ENCODE measurements at places on chromosomes 13 and 19.
A peak's percentile ranks its signal among the peaks of the same experiment; 100 is the strongest.

- no peak for DNase-seq
Measured at GRCh38 chr19:5952193-5953029, 25.5 kb downstream of the RANBP3 start.

DNA sequence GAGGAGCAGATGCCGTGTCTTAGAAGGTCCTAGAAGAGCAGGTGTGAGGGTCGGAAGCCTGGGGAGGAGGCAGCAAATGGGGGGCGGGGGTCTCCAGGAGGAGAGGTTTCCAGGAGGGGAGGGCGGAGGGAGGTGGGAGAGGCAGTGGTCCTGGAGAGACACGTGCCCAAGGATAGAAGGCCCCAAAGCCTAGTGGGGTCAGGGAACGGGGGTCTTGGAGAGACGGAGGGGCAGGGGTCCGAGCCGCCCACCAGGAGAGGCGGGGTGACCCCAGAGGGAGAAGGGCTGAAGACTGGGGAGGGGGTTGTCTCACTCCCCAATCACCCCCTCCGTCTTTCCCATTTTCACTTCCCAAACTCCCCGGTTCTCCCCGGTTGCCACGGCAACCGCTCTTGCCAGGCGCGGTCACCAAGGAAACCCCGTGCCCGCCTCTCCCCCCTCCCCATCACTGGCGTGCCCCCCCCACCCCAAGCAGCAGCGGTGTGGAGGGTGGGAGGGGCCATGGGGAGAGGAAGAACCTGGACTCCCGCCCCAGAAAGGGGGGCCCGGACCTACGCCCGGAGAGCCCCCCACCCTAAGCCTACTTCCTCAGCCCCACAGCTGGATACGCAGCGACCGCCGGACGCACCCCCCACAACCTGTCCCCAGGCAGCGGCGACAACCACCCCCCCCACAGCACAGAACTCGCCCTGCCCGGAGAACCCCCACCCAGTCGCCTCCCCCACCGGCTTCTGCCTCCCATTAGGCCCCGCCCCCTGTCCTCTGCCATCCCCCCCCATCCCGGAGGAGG, 988 bp downstream of the LRRC4B start:
- peak; percentile 68 for DNase-seq

DNA sequence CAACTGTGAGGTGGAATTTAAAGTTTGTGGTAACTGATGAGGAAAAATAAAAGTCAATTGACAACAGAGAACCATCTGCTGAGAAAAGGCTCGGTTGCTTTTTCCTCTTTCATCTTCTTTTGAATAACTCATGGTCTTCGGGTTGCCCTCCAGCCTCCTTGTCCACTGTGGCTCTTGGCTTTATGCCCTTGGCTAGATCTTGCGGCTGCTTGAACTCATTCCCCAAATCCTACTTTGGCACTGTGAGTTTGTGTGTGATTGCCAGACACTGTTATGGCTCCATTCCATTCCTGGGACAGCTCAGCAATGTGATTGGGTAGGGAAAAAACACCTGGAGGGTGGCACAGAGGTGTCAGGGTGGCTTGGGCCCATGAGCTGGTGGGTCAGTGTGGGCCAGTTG, 387.4 kb downstream of the DLEU7 start:
- no peak for DNase-seq

GRCh38 chr13:112346173-112346898, 29.8 kb upstream of the SPACA7 start:
- DNase-seq = peak; percentile 94

- DNase-seq = no peak
Measured at GRCh38 chr19:13600802-13601201, 94.5 kb upstream of the CACNA1A start.

GRCh38 chr19:3521104-3521445, 15.0 kb downstream of the FZR1 start:
- DNase-seq = no peak

GRCh38 chr19:1220976-1221903, 15.7 kb downstream of the STK11 start:
- no peak for DNase-seq
